ENCODE measurements at places on chromosomes 13 and 19.

GRCh38 chr19:10979951-10980381, 19.1 kb downstream of the SMARCA4 start:
- no peak for DNase-seq

DNA sequence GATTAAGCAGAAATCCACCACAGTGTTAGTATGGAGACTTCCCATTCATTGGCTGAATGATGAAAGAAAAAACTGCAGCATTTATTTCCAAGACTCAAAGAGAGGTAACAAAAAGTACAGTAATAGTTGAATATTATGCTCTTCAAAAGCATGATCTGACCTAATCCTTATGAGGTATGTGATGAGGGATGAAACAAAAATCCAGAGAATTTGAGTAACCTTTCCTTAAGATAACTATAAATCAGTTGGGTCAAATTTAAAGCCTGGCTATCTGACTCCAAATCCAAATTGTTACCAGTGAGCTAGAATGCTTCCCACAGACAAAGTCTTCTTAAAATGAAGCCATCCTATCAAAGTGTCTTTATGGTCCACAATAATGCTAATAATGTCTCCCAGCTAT, 38.1 kb downstream of the NUFIP1 start:
- no peak for DNase-seq

- DNase-seq = no peak
Observed at GRCh38 chr19:29088761-29089160, 124.2 kb downstream of the UQCRFS1 start.

GRCh38 chr19:20271215-20271926, 104.4 kb downstream of the ZNF486 start:
- no peak for DNase-seq

- DNase-seq = no peak
Observed at GRCh38 chr19:18763674-18764590, 27.2 kb downstream of the COMP start.

DNA sequence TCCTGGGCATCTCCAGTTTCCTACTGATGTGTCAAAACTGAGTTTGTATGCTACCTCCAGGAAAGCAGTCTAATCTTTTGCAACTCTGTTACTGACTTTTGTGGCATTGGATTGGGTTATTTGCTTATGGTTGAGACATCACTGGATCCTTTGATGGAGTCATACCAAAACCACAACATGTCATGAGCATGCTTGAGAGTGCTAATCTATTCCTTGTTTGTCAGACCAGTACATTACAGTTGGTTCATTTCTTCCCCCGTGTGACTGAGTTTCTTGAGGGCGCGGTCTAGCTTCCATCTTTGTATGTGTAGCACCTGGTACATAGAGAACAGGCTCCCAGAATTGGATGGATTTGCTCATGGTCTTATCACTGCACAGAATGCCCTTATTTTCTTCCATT, 43.2 kb downstream of the SUGT1 start:
- no peak for DNase-seq

GRCh38 chr19:34997071-34997617, 3.0 kb upstream of the GRAMD1A start:
- no peak for DNase-seq

GRCh38 chr19:10621966-10622365, 3.4 kb upstream of the SLC44A2 start:
- no peak for DNase-seq

GRCh38 chr19:17080440-17080801, 4.8 kb downstream of the MYO9B start:
- no peak for DNase-seq

- DNase-seq = no peak
Observed at GRCh38 chr13:112449545-112449930, 73.4 kb downstream of the SPACA7 start.

- no peak for DNase-seq
Observed at GRCh38 chr19:30881930-30882329, 467.3 kb downstream of the TSHZ3 start.

- DNase-seq = peak; percentile 12
Observed at GRCh38 chr19:38095411-38096308, 128.4 kb downstream of the DPF1 start.

- DNase-seq = no peak
Observed at GRCh38 chr13:101986316-101986715, 415.5 kb downstream of the FGF14 start.

- no peak for DNase-seq
Observed at GRCh38 chr19:46340051-46340659, 6.7 kb upstream of the PPP5C start.

DNA sequence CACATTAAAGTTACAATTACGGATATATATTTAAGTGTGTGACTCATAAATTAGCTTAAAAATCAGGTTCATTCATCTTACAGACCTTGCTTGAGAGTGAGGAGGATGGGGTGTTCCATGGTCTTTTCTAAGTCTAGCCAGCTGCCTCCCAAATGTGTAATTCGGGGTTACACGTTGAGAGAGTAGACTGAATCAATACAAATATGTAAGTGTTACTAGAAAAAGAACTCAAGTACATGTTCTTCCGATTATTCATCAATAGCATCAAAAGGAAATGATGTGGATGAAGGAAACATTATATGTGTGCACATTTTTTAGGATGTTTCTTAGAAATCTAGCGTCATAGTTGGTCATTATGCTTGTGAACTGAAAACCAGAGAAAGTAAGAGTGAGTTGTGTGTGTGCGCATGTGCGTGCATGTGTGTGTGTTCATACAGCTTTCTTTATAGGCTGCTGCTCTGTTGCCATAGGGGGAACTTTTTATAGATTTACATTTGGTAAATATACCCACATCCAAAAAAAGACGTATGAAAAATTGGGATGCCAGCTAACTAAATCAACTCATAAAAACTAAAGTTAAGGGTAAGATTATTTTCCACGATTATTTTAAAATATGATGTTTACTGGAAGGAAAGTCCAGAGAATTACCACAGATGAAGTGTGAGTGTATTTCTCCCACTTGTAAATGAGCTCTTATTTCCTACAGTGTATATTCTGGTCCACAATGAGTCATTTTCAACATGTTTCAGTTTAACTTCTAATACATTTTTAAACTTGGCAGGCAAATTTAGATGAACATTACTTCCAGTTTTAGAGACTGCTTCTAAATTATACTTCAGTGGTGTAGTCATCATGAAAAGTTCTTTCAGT, 82.4 kb downstream of the PIBF1 start:
- DNase-seq = no peak

GRCh38 chr13:110237875-110238817, 68.8 kb downstream of the COL4A1 start:
- no peak for DNase-seq

DNA sequence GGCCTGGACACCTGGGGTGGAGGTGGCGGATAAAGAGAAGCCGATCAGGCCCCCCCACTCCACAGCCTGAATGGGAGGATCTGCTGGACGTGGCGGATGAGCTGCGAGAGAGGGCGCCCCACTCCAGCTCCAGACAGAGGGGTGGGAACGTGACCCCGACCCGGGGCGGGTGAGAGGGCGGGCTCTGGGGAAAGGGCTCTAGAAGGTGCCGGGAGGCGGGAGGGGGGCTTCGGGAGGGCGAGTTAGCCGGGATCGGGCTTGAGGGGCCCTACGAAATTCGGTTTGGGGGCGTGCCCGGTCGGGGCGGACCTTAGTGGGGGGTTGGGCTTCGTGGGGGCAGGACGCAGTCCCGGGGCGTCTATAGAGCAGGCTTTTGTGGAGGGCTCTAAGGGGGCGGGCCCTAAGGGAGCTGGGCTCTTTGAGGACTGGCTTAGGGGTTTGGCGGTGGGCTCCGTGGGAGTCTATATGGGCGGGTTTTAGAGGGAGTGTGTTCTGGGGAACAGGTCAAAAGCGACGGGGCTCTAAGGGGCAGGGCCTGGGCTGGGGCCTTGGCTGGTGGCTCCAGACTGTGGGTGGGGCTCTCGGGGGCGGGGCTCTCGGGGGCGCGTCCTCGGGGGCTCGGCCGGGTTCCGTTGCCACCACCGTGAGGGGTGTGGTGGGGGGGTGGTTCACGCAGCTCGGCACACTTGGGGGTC, 4.1 kb upstream of the NANOS3 start:
- DNase-seq = no peak

DNA sequence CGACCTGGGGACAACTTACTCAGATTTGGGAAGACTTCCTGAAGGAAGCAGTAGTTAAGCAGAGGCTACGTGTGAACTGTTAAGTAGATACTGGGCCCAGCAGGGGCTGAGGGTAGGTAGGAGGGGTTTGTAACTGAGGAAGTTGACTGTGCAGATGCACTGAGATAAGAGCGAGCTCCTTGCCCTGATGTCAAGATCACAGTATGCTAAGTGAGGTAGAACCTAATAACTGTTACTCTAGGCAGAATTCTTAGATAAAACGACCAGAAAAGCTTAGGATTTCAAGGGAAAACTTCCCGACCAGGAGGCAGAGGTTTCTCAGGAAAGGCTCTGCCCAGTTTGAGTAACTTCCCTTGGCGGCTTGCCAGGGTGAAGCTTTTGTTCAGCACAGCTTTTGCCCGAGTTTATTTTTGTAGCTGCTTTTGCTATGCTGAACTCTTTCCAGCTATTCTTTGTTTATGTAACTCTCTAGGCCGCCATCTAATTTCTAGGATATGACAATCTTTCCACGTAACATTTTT, 632.1 kb downstream of the DIAPH3 start:
- no peak for DNase-seq

DNA sequence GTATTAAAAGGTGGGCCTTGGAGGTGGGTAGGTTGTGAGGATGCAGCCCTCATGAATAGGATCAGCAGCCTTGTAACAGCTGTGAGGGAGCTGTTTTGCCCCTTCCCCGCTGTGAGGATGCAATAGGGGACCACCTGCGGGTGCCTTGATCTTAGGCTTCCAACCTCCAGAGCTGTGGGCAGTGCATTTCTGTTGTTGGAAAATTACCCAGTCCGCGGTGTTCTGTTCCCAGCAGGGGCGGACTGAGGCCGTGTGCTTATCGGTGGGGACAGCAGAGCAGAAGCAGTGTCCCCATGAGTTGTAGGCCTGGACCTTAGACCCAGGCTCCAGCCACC, 54.8 kb upstream of the TEX29 start:
- DNase-seq = no peak

DNA sequence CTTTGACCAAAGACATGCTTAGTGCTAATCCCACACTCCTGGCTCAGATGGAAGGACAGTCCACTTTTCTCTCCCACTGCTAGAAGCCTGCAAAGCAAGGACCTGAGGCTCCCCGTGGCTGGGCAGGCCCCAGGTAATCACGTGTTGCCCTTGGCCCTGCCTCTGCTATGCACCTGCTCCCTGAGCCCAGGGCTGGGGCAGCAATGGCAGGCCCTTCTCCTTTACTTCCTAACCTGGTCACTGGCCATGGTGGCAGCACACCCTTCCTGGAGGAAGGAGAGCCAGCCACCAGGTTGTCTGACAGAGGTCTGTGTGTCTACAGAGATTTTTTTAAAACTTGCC, 27.9 kb upstream of the ZNF492 start:
- DNase-seq = no peak

DNA sequence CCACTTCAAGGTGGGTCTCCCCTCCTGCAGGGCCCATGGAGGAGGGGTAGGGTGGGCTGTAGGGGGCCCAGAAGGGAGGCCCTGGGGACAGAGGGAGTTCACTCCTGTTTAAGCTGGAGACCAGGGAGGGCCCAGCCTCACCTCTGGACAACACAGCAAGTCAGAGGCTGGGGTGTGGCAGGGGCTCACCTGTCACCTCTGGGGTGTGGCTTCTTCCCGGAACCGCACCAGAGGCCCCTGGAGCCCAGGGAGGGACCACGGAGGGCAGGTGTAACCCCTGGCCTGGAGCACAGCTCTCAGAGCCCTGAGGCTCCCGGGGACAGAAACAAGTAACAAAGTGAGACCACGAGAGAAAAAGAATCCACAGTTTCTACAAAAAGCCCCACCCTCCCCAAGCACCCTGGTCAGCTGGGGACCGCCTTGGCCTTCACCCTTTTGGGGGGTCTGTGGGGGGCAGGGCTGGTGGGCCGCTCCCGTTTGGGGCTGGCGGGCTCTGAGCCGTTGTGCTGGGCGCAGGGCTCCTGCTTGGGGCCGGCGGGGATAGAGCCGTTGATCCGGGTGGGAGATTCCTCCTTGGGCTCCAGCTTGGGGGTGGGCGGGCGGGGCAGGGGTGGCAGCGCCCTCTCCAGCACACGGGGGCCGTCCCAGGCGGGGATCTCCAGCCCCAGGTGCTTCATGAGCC, 8.0 kb downstream of the SIRT6 start:
- DNase-seq = no peak

GRCh38 chr13:78241278-78241919, 322.8 kb upstream of the EDNRB start:
- no peak for DNase-seq

GRCh38 chr19:1566392-1567115, 1.6 kb downstream of the MEX3D start:
- DNase-seq = peak; percentile 35

DNA sequence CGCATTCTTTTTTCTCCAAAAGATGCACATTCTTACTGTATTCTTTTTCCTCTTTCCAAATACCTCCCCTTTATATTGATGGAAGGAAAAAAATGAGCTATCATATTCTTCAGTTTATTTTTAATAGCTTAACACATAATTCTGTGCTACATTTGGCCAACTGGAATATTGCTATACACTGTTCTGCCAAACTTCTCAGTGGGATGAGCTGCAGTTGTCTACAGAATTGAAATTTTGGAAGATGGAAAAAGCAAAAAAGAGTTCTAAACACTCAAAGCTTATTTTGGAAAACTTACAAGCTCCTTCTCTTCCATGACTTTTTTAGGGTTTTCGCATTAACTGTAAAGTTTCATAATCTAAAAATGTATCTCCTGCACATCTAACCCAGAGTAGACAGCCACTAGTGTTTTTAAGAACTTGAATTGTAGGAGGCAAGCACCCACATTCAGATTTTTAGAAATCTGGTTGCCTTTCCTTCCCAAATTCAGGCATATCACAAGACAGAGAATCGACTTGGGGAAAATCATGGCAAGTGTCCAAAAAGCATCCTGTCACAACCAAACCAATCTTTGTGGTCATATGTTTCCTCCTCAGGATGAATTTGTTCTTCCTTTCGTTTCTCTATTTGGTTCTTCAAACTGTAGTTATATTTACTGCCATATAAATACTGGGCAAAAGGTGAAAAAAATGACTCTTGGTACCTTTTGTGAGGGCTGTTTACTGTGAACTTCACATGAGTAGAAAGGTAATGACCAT, 111.4 kb upstream of the FRY start:
- no peak for DNase-seq

DNA sequence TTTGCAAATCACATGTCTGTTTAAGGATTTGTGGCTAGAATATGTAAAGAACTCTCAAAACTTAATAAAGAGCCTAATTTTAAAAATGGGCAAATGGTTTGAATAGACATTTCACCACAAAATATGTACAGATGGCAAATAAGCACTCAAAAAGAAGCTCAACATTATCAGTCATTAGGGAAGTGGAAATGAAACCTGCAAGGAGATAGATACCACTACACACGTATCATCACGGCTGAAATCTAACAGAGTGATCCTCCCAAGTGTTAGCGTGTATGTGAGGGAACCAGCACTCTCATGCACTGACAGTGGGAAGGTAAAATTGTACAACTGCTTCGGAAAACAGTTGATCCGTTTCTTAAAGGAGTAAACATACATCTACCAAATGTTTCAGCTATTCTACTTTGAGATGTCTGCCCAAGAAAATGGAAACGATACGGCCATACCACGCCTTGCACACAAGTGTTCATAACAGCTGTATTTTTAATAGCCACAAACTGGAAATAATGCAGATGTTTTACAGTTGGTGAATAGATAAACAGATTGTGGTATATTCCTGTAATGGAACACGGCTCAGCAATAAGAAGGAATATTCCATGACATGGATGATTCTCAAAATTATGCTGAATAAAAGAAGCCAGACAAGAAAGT, 14.5 kb downstream of the ARHGEF7 start:
- DNase-seq = no peak

GRCh38 chr19:3047496-3048189, 14.7 kb downstream of the TLE5 start:
- DNase-seq = peak; percentile 91

GRCh38 chr13:25463496-25463895, 91.7 kb downstream of the ATP8A2 start:
- no peak for DNase-seq
